SK-N-SH (cell line): ENCODE measurements at places on chromosomes 3 and 15. TPM values are rescaled to one million over a fixed set of nuclear protein-coding genes. Genes with fewer than 3 reads are reported as not detected.

DNA sequence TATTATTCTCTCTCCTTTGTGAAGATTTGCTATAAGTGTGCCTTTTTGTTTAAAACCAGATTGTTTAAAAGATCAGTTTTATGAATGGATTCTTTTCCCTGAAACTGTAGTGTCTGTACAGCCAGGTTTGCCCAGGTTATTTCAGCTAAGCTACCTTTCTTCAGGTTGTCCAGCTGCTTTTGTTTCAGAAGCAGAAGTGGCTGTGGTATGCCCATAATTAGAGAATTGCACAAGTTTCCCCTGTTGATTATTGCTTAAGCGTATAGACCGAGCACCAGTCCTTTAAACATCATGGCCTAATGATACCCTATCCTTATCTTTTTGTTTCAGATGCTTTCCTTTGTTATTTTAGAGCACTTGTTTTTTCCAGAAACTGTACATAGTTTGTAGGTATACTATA lies 10.2 kb downstream of the ASB7 start:
- H3K36me3 ChIP-seq: peaks cover 42% of the 10 kb centered on the region
- no peak for DNase-seq
- H3K27me3 ChIP-seq: no peaks in the 10 kb centered on the region
- H3K27ac ChIP-seq: no peak overlapping the region
- no peak overlapping the region for H3K4me3 ChIP-seq

DNA sequence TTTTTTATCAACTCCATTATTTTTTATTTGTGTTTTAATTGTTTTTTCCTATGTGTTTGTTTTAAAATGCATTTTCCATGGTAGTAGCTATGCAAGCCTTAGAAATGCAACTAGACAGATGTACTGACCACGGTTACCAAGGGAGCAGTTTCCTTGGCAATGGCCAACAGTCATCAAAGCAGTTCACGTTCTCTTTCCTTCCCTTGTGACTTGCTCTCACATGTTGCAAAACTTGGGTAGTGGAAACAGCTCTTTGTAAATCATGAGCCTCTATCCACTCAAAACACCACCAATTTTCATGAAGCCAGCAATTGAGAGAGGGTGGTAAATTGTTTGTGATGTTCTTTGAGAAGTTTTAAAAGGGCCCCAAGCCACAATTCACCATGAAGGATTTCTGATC lies 499.4 kb upstream of the MDFIC2 start:
- H3K4me3 ChIP-seq: no peak overlapping the region
- no peak for DNase-seq
- H3K36me3 ChIP-seq: no peaks in the 10 kb centered on the region
- no peak overlapping the region for H3K27ac ChIP-seq
- no peaks in the 10 kb centered on the region for H3K4me1 ChIP-seq
- H3K27me3 ChIP-seq: no peaks in the 10 kb centered on the region

DNA sequence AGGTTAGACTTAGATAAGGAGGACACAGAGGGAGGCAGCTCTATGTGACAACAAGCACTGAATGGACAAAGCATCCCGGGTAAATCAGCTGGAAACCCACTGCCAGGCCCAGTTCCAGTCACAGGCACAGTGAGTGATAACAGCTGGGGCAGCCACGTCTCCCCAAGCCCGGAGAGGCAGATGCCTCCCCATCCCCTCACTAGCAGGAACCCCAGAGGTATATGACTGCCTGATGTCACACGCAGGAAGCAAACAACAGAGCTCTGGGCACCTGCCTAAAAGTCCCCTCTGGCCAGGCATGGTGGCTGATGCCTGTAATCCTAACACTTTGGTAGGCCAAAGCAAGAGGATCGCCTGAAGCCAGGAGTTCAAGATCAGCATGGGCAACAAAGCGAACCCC lies 18.2 kb downstream of the C15orf62 start:
- no peak overlapping the region for H3K4me3 ChIP-seq
- peaks cover 5% of the 10 kb centered on the region for H3K36me3 ChIP-seq
- H3K4me1 ChIP-seq: peaks cover 12% of the 10 kb centered on the region
- H3K27ac ChIP-seq: no peak overlapping the region
- H3K27me3 ChIP-seq: no peaks in the 10 kb centered on the region
- no peak for DNase-seq

GRCh38 chr3:32175607-32176197 lies 62.8 kb upstream of the CMTM8 start:
- no peaks in the 10 kb centered on the region for H3K27me3 ChIP-seq
- DNase-seq: peak; percentile 62
- no peak overlapping the region for H3K27ac ChIP-seq

- no peak overlapping the region for H3K27ac ChIP-seq
- H3K27me3 ChIP-seq: no peaks in the 10 kb centered on the region
- H3K4me1 ChIP-seq: no peaks in the 10 kb centered on the region
- H3K4me3 ChIP-seq: no peak overlapping the region
- H3K36me3 ChIP-seq: no peaks in the 10 kb centered on the region
These were observed 40.7 kb upstream of the RSL24D1 start for GRCh38 chr15:55237219-55238130.

GRCh38 chr3:54307566-54308180 lies 185.3 kb downstream of the CACNA2D3 start:
- no peaks in the 10 kb centered on the region for H3K4me1 ChIP-seq
- no peak for DNase-seq
- no peak overlapping the region for H3K4me3 ChIP-seq
- no peaks in the 10 kb centered on the region for H3K36me3 ChIP-seq

- no peaks in the 10 kb centered on the region for H3K36me3 ChIP-seq
- H3K27me3 ChIP-seq: no peaks in the 10 kb centered on the region
- no peak for DNase-seq
- no peak overlapping the region for H3K27ac ChIP-seq
These were observed 7.8 kb downstream of the SLC28A2 start for GRCh38 chr15:45259796-45260195.

DNA sequence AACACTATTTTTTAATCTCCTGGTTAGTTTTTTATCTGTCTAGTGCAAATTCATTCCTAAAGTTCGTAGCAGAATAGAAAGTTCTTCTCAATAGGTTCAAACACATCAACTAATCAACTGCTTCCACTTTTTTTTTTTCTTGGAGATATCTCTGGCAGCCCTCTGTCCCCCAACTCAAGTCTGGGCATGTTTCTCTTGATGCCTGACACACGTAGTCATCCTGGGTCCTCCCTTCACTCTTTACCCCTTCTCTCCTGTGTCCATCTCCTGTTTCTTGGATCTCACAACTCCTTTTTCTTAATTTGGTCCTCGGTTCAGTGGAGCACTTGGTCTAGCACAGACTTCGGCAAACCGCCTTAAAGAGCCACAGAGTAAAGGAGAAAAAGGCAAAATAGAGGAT lies 14.4 kb downstream of the TNFAIP8L3 start:
- H3K36me3 ChIP-seq: no peaks in the 10 kb centered on the region
- no peak overlapping the region for H3K4me3 ChIP-seq
- no peak overlapping the region for H3K27ac ChIP-seq
- no peaks in the 10 kb centered on the region for H3K27me3 ChIP-seq
- H3K4me1 ChIP-seq: peaks cover 7% of the 10 kb centered on the region; the same call in 1 of the 2 replicates
- DNase-seq: no peak

- no peak overlapping the region for H3K4me3 ChIP-seq
- no peaks in the 10 kb centered on the region for H3K27me3 ChIP-seq
- H3K27ac ChIP-seq: peak overlapping the region; percentile 47; the same call in 1 of the 2 replicates
- no peaks in the 10 kb centered on the region for H3K36me3 ChIP-seq
- peaks cover 8% of the 10 kb centered on the region for H3K4me1 ChIP-seq
- DNase-seq: no peak
These were observed 81.2 kb upstream of the TCF12 start for GRCh38 chr15:56837273-56837672.

DNA sequence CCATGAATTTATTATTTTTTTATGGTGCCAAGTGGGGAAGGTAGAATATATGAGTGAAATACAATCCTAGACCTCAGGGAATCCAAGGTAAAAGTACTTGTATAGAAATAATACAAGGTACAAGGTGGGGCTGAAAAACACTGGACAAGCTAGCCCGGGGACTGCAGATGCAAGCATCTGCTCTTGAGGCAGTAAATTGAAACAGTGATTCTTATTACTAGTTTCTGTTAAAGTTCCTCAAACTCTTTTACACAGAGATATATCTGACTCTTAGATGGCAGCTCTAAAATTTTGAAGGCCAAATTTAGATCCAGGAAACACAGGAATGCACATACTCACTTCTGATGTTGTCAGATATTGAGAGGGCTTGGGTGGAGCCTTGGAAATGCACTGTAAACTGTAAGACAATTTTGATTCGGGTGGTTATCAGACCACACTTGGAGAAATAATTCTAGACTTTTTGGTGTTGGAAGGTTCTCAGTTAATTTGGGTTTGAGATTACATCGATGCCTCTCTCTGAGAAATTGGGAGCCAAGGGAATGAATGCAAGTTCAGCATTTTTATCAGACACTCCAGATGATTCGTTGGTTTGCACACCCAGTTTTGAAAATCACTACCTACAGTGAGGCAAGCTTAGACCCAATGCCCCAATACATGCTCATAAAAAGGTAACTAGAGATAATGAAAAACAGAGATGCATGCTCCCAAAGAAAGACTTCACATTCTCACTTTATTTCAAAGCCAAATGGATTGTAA lies 7.3 kb downstream of the TP63 start:
- no peaks in the 10 kb centered on the region for H3K4me1 ChIP-seq
- DNase-seq: no peak
- H3K27ac ChIP-seq: no peak overlapping the region
- no peaks in the 10 kb centered on the region for H3K27me3 ChIP-seq
- H3K36me3 ChIP-seq: no peaks in the 10 kb centered on the region

DNA sequence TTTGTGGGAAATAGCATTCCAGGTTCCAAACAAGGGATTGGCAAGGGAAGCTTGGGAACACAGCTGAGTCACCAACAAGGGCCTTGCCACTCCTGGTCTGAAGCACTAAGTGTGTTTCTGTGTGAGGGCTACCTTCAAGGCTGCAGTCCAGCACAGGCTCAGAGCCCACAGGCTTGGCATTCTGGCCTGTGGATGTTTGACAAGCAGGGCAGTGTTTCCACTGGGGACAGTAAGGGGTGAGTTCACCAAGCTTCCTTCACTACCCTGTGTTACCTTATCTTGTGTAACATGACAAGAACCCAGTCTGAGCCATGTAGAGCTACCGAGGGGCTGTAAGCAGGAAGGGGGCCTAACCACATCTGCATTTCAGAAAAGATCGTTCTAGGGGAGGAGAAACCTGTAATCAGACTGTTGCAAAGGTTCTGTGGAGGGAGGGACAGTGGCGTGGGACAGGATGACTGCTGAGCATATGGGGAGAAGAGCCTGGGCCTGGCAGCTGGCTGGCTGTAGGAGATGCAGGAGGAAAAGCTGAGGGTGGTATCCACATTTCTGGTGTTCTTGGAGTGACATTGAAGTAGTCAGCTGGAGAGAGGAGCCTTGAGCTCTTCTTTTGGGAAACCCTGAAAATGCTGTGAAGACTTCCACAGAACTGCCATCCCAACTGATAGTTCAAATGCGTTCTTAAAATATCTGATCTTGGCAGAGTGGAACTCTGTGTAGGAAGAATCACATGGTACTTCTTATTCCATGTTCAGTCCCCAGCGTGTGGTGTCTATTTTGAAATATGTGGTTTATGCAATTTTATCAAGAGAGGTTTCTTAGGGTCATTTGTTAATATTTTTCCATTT lies 61.3 kb downstream of the CTDSPL start:
- no peak overlapping the region for H3K4me3 ChIP-seq
- H3K27me3 ChIP-seq: no peaks in the 10 kb centered on the region
- H3K27ac ChIP-seq: peak overlapping the region; percentile 41
- DNase-seq: no peak
- no peaks in the 10 kb centered on the region for H3K36me3 ChIP-seq

DNA sequence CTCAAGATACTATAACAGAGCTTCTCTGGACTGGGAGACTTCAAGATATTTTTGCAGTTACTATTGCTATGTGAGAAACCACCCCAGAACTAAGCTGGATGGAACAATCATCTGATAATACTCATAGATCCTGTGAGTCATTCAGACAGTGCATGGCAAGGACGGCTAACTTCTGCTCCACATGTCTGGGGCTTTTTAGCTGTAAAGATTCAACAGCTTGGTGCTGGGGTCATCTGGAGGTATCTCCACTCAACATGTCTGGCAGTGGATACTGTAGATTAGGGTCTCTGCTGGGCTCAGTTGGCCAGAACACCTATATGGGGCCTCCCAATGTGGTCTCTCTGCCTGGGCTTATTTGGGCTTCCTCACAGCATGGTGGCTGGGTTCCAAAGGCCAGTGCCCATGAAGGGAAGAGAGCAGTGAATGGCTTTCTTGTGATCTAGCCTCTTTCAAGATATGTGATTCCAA lies 117.3 kb upstream of the SLC7A14 start:
- no peak overlapping the region for H3K4me3 ChIP-seq
- H3K36me3 ChIP-seq: no peaks in the 10 kb centered on the region
- no peaks in the 10 kb centered on the region for H3K27me3 ChIP-seq
- H3K27ac ChIP-seq: 0 out of 2 replicates have a peak overlapping the region, but pooled peaks have one; percentile 2
- DNase-seq: no peak
- H3K4me1 ChIP-seq: peaks cover 5% of the 10 kb centered on the region

GRCh38 chr15:78999636-79000035 lies 54.8 kb upstream of the CTSH start:
- no peaks in the 10 kb centered on the region for H3K27me3 ChIP-seq
- H3K27ac ChIP-seq: no peak overlapping the region
- H3K36me3 ChIP-seq: no peaks in the 10 kb centered on the region
- no peak for DNase-seq

- H3K4me3 ChIP-seq: no peak within 1 kb of the TSS
- H3K27ac ChIP-seq: no peak within 1 kb of the TSS
- H3K4me1 ChIP-seq: no peaks in the 10 kb centered on the region; the same call in 1 of the 2 replicates
- no peak for DNase-seq
- H3K27me3 ChIP-seq: no peaks in the 10 kb centered on the region
These were observed at the start of gene HCLS1 for GRCh38 chr3:121660356-121661171. Gene HCLS1 (minus strand): TSS chr3:121660903. CDS start chr3:121658347, 2,556 bp downstream.

DNA sequence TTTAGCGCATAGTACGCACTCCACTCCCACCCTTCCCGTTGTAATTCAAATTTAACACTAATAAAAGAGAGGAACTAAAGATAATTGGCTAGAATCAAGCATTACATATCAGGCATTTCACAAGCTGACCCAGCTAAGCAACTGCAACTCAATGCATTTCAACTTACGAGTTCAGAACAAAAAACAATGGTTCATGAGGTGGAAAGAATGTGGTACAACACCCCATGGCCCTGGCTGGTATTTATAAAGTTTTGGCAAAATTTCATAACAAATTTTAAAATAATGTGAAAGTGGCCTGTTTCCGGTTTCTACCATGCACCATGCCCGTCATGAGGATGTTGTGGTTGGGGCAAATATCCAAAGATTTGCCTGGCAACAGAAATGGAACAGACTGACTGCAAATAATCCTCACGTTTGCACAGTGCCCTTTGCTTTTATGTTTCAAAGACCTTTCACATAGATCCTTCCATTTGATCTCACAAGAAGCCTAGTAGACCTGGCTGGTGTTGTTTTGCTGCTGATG lies 455.3 kb upstream of the NR2F2 start:
- H3K27me3 ChIP-seq: no peaks in the 10 kb centered on the region
- no peak overlapping the region for H3K4me3 ChIP-seq
- H3K36me3 ChIP-seq: no peaks in the 10 kb centered on the region
- DNase-seq: no peak
- no peak overlapping the region for H3K27ac ChIP-seq

- no peaks in the 10 kb centered on the region; the same call in 1 of the 2 replicates for H3K4me1 ChIP-seq
- no peaks in the 10 kb centered on the region for H3K27me3 ChIP-seq
- DNase-seq: no peak
- no peak overlapping the region for H3K27ac ChIP-seq
- H3K4me3 ChIP-seq: no peak overlapping the region
- no peaks in the 10 kb centered on the region for H3K36me3 ChIP-seq
These were observed 17.7 kb upstream of the SENP7 start for GRCh38 chr3:101530686-101531047.

The ATP2B2 gene
- 0.05 and 0.15 TPM in 2 replicates for polyA plus RNA-seq

The MYZAP gene
- 0.07 TPM in 1 of 2 replicates, not detected in the other for polyA plus RNA-seq

The ABCC5 gene
- polyA plus RNA-seq: 25.9 and 40.6 TPM in 2 replicates

The RASL12 gene
- not detected in 2 replicates for polyA plus RNA-seq

The ACSBG1 gene
- polyA plus RNA-seq: under 0.01 and 0.02 TPM in 2 replicates

The RTP4 gene
- polyA plus RNA-seq: 0.16 TPM in 2 replicates

The SOX14 gene
- not detected in 2 replicates for polyA plus RNA-seq

The ANKUB1 gene
- polyA plus RNA-seq: not detected in 2 replicates

The MYO5C gene
- polyA plus RNA-seq: 0.99 and 1.1 TPM in 2 replicates
